ENCODE measurements at places on chromosomes 2 and 18.

DNA sequence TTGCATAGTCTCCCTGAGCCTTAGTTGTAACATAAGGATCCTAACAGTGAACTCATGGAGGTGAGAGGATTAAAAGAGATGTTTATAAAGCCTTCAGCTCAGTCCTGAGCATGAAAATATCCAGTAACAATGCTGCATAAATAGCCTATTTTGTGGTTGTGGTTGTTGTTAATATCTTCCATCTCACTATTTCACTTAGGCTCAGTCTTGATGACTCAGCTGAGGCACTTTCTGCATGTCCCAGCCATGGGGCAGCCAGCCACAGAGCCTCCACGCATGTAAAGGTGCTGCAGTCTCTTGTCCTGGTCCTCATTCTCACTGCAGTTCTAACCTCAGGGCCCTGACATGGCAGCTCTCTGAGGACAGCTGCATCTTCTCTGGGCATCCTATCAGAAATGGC lies 218.8 kb upstream of the PKDCC start:
- DNase-seq, result no peak

DNA sequence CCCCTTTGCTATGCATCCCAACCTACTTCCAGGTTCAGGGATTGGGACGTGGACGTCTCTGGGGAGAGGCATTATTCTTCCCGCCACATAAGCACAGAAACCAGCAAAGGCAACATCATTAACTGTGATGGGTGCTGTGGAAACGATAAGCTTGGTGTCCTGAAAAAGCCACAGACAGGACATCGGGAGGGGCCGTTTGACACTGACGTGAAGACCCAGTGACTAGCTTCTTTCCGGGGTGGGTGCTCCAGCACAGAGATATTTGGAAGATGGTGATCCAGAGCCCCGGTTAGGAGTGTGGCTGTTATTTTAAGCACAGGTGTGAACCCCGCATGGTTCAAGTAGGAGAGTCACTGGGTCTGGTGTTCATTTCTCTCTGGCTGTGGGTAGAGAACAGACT lies 163.8 kb upstream of the HDAC4 start:
- DNase-seq, result no peak

DNA sequence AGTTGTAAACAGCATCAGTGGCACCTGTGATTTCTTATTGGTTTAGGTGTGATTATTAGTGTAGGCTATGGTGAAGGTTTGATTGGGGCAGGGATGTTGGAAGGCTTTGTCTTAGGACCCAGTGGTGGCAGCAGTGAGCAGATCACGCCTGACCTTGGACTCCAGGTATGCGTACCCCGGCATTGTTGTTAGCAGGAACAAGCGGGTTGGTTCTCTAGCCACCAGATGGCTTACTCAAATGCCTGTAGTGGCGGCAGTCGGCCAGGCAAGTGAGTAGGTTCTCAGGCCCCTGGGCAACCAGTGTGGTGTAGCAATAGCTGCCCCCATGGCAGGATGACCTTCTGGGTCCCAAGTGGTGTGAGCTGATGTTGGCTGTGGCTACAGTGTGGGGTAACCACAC lies 558.3 kb downstream of the KCNJ3 start:
- no peak for DNase-seq

GRCh38 chr2:16640867-16641266 lies 24.8 kb downstream of the CYRIA start:
- no peak for DNase-seq

Data from stimulated activated CD8-positive, alpha-beta memory T cell treated with anti-CD3 and anti-CD28 coated beads, Interleukin-2, amount 100 ng/mL, for 1 hour (primary cell).